Renal cortical epithelial cell (primary cell): ENCODE measurements at places on chromosomes 3 and 15. TPM values are rescaled to one million over a fixed set of nuclear protein-coding genes. Genes with fewer than 3 reads are reported as not detected.

Gene CRABP1
- not detected in 2 replicates for total RNA-seq

Gene CLRN1
- not detected in 2 replicates for total RNA-seq

Gene C15orf62
- 0.50 and 0.69 TPM in 2 replicates for total RNA-seq

Gene RLBP1
- total RNA-seq, result not detected in 2 replicates

Gene KLHL24
- total RNA-seq, result 78.5 and 122 TPM in 2 replicates

Gene TNK2
- 1.9 and 5.2 TPM in 2 replicates for total RNA-seq

Gene KNG1
- total RNA-seq, result 0.99 TPM in 1 of 2 replicates, not detected in the other

Gene TP63
- under 0.01 and 0.52 TPM in 2 replicates for total RNA-seq

Gene CCDC9B
- total RNA-seq, result 59.2 and 165 TPM in 2 replicates

Gene GOLGA6A
- total RNA-seq, result 0.05 TPM in 1 of 2 replicates, not detected in the other

Gene HYAL3
- total RNA-seq, result 13.5 and 15.1 TPM in 2 replicates

Gene GRK7
- 0.05 TPM in 1 of 2 replicates, not detected in the other for total RNA-seq

Gene ZMYND10
- 0.35 and 4.7 TPM in 2 replicates for total RNA-seq

Gene CEP152
- 4.7 and 7.1 TPM in 2 replicates for total RNA-seq

Gene HTD2
- total RNA-seq, result 14.8 and 17.0 TPM in 2 replicates

Gene SEC62
- total RNA-seq, result 28.8 and 106 TPM in 2 replicates

Gene TMEM89
- total RNA-seq, result not detected in 2 replicates

Gene KLHL40
- not detected in 2 replicates for total RNA-seq

Gene PARP9
- 39.8 and 41.5 TPM in 2 replicates for total RNA-seq

Gene ECE2
- not detected in 2 replicates for total RNA-seq

Gene SERPINI2
- not detected in 2 replicates for total RNA-seq

Gene STRIT1
- not detected in 2 replicates for total RNA-seq

Gene FAM3D
- not detected in 2 replicates for total RNA-seq

Gene MAP2K1
- 53.3 and 63.9 TPM in 2 replicates for total RNA-seq

Gene GOLGA6D
- total RNA-seq, result not detected in 2 replicates

Gene EXD1
- total RNA-seq, result not detected in 2 replicates

Gene ALPK3
- 16.0 and 79.8 TPM in 2 replicates for total RNA-seq

Gene ALDH1A3
- total RNA-seq, result 60.3 and 980 TPM in 2 replicates

Gene CHRM5
- 0.05 TPM in 1 of 2 replicates, not detected in the other for total RNA-seq

Gene SEMA7A
- total RNA-seq, result 9.5 and 143 TPM in 2 replicates

Gene CLSTN2
- total RNA-seq, result 10.2 and 49.7 TPM in 2 replicates

Gene PLEKHO2
- 8.7 and 11.9 TPM in 2 replicates for total RNA-seq

Gene EMC7
- 23.8 and 66.6 TPM in 2 replicates for total RNA-seq

Gene LTF
- total RNA-seq, result 1.7 and 299 TPM in 2 replicates

Gene TLR9
- not detected in 2 replicates for total RNA-seq

Gene CCR4
- not detected in 2 replicates for total RNA-seq

Gene SNX4
- 82.4 and 83.7 TPM in 2 replicates for total RNA-seq

Gene ARPC4
- total RNA-seq, result 212 and 474 TPM in 2 replicates

Gene CPEB1
- total RNA-seq, result 0.20 and 0.35 TPM in 2 replicates

Gene CHAC1
- total RNA-seq, result 10.8 and 11.1 TPM in 2 replicates

Gene SI
- total RNA-seq, result not detected in 2 replicates

Gene GPR176
- total RNA-seq, result 48.8 and 97.2 TPM in 2 replicates

Gene SLC51A
- not detected in 2 replicates for total RNA-seq

Gene PP2D1
- not detected in 2 replicates for total RNA-seq

Gene BFSP2
- not detected in 2 replicates for total RNA-seq

Gene ROPN1B
- not detected in 2 replicates for total RNA-seq

Gene PFKFB4
- total RNA-seq, result 11.3 and 38.2 TPM in 2 replicates

Gene MKRN3
- 0.25 TPM in 1 of 2 replicates, not detected in the other for total RNA-seq

Gene CD96
- total RNA-seq, result 0.05 TPM in 1 of 2 replicates, not detected in the other

Gene ZNF662
- 1.6 and 4.9 TPM in 2 replicates for total RNA-seq
